Fibroblast of skin of left biceps (primary cell): ENCODE measurements at places on chromosomes 4 and X.

GRCh38 chr4:152229782-152230289 is 306.1 kb downstream of the FBXW7 start:
- no peak for DNase-seq

GRCh38 chrX:111168314-111168713 is 72.3 kb downstream of the PAK3 start:
- DNase-seq, result no peak

DNA sequence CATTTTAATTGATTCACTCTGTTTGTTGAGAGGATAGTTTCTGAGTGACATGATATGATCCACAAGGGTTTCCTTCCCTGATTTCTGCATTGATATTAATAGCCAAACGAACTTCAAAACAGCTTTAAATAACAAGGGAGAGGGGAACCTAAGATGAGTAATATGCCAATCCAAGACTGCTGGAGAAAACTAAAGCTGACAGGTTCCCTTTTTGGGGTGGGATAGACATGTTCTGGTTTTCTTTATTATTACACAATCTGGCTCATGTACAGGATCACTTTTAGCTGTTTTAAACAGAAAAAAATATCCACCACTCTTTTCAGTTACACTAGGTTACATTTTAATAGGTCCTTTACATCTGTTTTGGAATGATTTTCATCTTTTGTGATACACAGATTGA is 182.2 kb downstream of the AR start:
- DNase-seq, result no peak

DNA sequence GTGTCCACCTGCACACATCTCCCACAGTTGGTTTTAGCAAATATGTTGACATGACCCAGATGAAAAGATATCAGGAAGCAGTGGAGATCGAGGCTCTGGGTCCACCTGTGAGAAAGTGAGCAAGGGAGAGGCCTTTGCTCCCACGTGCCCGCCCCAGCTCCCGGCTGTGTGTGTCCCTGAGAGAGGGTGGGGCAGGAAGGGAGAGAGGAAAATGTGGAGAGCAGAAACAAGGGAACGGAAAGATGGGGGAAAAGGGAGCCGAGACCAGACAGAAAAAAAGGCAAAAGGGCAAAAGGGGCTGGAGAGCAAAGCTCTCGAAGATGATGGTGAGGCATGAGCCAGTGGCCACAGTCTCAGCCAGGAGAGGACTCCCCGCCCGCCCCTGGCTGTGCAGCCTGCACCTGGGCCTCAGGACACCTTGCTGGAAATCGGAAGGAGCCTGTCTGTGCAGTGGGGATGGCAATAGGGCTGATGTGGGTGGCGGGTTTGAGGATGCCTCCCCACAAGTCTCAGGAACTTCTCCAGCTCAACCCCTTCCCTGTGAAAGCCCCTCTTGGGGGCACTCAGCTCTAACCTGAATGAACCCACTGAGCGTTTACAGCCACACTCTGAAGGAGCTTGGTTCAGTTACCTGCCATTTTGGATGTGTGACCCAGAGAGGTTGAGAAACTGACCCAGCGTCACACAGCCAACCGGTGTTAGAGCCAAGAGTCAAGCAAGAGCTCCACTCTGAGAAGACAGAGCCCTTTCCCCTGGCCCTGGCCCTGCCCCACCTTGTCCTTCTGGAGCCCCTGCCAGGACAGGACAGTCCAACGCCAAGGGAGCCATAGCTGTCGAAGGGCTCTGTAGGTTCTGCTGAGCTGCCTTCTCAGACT is 20.3 kb upstream of the MSX1 start:
- no peak for DNase-seq

- DNase-seq, result no peak
Observed at GRCh38 chr4:175833574-175834311, 21.7 kb upstream of the GPM6A start.

- DNase-seq, result no peak
Observed at GRCh38 chr4:85828027-85828890, 353.3 kb downstream of the ARHGAP24 start.

GRCh38 chr4:160299608-160300007 is 1196.7 kb downstream of the RAPGEF2 start:
- DNase-seq, result no peak

DNA sequence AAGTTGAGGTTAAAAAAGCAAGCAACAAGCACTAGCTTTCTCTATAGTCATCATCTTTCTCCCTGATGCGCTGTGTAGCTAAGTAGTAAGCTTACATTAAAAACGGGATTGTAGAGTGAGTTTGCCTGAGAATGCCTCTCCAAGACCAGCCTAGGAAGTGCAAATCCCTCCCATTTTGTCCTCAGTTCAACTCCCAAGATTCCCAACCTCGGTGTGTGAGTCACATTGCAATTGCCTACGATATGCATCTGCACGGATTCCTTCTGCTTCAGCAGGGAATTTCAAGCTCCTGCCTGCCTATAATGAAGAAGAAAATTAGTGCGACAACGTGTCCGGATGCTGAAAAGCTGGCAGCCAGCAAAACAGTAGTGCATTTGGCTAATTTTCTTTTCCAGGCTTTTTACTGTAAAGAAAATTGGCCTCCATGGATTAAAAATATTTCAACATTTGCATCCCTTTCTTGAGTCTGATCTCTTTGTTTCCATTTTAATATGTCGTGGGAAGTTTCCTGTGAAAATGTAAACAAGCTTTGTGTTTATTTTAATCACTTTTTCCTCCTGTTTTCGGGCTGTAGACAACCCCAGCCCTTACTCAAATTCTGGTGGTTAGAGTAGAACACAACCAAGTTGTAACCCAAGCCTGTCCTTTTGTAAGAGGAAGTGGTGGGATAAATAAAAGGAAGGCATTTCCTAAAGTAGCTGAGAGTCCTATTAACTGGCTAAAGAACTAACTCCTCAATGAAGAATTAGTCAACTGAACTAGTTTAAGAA is 58.4 kb upstream of the TET2 start:
- peak; percentile 90 for DNase-seq

DNA sequence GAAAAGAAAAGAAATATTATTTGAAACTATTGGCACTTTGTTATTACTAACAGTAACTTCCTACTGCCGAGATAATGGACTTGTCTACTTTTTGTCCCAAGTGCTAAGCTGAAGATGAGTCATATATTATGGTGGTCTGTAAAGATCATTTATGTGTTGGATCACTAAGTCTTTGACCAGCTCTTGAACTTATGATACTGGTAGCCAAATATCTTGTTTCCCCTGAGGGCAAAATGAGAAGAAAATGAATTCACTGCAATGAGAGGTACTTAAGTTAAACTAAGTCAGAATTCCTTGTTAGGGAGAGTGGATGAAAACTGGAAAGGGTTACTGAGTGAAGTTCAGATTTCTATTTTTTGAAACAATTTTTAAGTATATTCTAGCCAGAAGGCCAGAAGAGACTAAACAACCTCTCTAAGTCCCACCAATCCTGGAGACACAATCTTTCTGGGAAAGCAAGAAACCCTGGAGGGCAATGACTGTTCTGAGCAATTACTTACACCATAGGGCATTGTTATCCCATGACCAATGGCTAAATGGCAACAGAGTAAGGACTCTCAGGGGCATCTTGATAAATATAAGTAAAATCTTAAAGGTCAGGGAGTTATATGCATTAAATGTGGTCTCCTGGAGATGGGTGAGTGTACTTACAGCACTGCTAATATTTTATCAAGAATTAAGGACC is 287.7 kb downstream of the STIM2 start:
- DNase-seq, result no peak

- DNase-seq, result peak; percentile 44
Observed at GRCh38 chr4:98976716-98977115, 18.8 kb upstream of the METAP1 start.
